ENCODE measurements at places on chromosomes 6 and 20.

DNA sequence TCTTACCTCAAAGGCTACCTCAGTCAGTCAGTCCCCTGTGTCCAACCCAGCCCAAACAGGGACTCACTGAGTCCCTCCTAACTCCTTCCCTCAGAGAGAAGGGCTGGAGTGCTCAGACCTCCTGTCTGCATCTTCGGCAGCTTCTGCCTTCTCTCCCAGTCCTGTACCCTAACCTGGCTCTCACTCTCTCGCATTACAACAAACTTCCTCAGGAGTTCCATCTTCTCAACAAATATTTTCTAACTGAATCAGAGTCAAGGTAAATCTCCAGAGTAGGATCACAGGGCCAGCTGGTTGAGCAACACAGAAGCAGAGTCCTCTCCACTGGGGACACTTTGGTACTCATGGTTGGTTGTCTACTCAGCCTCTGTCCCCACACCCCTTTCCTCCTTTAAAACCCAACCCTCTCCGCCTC lies 92.3 kb downstream of the MRPL14 start:
- DNase-seq, result no peak

DNA sequence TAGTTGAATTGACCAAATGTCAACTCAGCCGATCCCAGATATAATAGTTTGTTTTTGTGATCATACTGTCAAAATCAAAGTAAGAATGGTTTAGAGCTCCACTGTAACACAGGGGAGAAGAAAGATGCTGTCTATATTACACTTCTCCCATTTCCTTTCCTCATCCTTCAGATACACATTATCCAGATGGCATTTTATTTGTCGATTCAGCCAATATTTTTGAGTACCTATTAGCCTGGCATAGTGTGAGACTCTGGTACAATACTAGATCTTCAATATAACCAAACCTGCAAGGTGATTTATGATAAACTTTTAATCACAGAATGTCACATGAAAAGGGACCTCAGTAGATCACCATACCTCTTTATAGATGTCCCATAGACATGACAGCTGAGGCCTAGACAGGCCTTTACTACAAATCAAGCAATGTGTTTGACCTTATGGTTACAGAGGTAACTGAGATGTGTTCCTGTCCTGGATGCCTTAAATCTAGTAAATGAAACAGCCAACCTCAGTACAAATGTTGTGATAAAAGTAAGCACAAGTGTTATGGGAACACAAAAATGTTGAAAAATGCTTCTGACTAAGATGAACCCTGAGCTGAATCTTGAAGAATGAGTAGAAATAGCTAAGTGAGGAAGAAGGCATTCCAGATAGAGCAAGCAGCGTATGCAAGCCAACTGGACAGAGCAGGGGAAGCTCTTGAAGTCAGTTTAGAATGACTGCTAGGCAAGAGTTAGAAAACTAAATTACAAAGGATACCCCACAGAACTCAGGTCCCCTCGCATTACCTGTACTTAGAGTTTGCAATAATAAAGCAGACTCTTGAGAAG lies 1.9 kb downstream of the FBXO9 start:
- no peak for DNase-seq

- DNase-seq, result no peak
These were observed 2.9 kb downstream of the CHRNA4 start for GRCh38 chr20:63357921-63358905.

- no peak for DNase-seq
These were observed 130.8 kb downstream of the TPBG start for GRCh38 chr6:82494367-82494766.

Measured in HFFc6 (cell line).